ENCODE measurements at places on chromosomes 16 and 17.

DNA sequence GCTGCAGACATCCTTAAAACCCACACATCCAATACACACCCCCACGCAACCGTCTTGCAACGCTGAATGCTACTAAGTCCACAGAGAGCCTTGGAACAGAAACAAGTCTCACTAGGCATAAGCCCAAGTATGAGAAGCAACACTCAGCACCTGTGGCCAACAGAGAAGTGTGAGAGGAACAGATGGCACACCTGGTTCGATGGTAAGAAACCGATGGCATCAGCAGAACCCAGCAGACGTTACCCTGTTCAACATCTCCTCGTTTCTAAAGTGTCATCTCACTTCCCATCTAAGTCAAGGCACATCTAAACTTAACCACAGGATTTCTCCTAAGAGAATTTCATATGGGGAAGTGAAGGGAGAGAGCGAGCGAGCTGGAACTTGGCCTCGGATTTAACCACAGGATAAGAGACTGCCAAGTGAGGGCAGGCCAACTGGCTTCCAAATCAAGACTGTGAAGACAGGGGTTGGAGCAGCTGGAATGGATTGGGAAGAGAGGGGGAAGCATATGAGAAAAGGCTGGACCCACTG, 41.0 kb downstream of the NXPH3 start:
- DNase-seq = no peak

- no peak for DNase-seq
These were observed 33.3 kb downstream of the WFDC1 start for GRCh38 chr16:84327926-84328505.

DNA sequence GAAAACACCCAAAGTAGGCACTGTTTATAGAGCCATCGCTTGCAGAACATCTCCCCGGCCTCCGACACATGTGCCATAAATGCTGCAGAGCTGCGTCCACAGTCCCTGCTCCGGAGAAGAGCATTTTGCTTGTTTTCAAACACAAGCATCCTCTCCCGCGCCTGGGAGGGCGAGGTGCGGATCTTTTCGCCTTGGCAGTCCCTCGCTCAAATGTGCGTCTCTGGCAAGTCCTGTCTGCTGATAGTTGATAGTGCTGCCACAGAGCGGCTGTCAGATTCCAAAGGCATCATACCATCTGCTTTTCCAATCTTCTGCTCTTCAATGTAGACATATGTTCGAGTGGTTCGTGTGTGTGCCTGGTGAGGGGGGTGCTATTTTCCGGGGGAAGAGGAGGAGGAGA, 603.7 kb downstream of the MAF start:
- no peak for DNase-seq

DNA sequence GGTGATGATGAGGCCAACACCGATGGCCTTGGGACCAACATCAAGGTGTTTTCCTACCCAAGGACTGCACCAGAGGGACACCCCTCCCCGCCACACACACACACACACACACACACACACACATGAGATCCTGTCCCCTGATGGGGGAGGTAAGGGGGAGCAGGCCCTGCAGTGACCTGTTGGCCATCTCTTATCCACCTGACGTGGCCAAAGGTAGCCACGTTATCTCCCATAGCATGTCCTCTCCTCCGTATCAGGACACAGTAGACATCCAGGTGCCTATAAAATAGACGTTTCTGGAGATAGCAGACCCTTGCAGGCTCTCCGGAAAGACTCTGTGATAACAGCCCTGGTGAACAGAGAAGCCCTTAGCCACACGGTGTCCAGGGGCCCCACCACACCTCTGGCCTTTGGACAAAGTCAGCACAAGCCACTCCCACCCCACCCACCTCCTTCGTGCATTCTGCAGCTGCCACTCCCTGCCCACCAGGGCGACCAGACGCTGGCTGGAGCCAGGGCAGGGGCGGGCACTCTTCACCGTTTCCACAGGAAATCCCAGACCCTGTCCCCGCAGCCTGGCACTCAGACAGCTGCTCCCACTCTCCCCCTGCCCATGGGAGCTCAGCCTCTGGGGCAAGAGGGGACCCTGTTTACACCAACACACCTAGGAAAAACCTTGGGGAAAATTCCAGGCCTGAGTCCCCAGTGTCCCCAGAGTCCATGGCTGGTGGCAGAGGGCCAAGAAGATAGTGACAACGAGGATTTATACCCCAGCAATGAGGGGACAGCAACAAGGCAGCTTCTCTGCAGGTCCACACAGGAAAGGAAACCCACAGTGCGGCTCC, 15.4 kb upstream of the ENPP7 start:
- no peak for DNase-seq

- no peak for DNase-seq
These were observed 4.3 kb upstream of the METRN start for GRCh38 chr16:710500-711075.

- DNase-seq = no peak
These were observed 15.9 kb upstream of the ZFHX3 start for GRCh38 chr16:73063854-73064211.

DNA sequence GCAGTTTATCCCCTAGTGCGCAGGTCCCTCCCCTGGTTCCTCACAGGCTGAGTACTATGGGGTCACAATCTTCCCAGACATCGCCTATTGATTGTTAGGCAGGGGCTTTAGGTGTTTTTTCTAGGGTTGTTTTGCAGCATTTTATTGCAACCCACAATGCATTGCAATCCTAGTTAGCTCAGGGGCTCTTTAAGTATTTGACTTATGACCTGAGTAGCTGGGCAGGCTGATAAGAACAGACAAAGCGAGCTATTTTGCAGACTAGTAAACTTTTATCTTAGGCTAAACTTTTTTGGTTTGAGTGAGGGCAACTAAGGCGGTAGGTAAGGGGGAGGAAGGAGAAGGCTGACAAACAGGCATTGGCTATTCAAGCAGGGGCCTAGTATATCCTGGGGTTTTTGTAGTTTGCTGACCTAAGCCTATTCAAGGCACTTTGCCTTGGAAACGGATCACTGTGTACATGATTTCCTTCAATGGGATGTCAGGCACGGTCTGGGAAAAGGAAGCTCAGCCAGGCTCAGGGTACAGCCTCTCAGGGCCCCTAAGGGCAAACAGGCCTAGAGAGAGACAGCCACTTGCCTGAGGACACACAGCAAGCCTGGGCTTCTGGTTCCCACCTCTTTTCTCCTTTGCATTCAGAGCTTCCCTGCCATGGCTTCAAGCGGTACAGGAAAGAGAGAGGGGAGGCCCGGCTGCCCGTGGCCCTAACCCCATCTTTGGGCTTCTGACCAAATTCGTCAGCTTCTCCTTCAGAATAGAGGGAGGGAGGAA, 6.4 kb downstream of the DRC7 start:
- no peak for DNase-seq

GRCh38 chr17:80209765-80210164, 10.4 kb downstream of the SGSH start:
- DNase-seq = no peak

GRCh38 chr17:7656958-7657609, 6.4 kb downstream of the ATP1B2 start:
- no peak for DNase-seq

DNA sequence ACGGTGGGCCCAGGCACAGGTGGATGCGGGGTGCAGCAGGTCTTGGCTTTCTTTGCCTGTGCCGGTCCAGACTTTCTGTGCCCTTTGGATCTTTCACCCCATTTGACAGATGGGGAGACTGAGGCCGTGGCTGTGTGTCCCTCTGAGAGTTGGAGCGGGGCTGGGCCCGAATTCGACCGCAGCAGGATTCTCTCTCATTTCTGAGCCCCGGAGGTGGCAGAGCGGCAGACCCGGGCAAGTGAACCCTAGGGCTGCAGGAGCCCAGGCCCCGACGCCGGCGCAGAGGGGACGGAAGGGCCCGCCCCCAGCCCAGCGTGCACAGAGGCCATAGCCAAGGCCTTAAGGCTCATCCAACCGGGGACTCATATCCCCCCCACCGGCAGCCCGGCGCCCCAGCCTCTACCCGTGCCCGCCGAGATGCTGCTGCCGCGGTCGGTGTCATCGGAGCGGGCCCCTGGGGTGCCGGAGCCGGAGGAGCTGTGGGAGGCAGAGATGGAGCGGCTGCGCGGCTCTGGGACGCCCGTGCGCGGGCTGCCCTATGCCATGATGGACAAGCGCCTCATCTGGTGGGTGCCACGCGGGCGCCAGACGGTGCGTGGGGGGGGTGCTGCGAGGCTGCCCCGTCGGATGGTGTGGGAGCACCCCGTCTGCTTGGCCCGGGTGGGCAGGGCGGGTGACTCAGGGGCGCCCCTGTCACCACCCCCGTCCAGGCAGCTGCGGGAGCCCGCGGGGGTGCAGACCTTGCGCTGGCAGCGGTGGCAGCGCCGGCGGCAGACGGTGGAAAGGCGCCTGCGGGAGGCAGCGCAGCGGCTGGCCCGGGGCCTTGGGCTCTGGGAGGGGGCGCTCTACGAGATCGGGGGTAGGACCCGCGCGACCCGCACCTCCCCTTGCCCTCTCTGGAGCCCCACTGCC, 857 bp downstream of the TMC8 start:
- DNase-seq = no peak

DNA sequence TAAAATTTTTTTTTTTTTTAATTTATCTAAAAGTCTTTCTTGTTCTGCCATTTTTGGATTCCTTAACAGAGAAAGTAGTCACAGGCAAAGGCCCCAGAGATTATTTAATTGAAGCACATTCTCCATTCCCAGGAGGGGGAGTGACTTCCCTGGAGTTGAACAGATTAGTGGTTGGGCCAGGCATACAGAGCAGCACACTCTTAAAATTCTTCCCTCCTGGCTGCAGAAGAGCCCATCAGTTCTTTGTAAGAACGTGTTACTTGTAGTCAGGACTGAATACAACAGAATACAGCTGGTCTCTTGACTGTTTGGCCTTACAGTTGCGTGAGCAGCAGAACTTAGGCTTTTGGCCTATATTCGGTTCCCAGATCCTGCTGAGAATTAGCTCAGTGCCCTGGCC, 1.8 kb downstream of the ALKBH5 start:
- DNase-seq = no peak

- no peak for DNase-seq
These were observed 103.5 kb downstream of the NPIPB11 start for GRCh38 chr16:29302976-29303375.

- DNase-seq = no peak
These were observed 341.5 kb downstream of the SNX29 start for GRCh38 chr16:12317856-12318537.

DNA sequence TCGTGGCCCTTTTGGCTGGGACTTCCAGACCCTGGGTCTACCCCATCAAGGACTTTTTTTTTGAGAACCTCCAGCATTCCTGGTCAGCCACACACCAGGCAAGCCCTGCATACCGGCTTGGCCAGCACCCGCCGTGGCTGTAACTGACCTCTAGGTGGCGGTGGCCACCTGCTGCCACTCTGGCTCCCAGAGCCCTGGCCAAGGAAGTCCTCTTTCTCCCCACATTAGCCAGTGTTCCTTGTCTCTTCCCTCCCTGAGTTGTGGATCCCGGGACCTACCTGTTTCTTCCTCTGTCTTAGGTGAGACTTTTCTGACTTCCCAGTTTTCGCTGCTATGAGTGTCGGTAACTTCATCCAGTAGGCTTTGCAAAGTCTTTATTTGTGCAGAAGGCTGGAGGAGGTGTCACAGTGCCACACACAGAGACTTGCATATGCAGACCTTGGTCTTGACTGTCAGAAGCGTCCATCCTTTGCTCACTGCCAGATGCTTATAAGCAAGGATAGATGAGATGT, 348.3 kb downstream of the CPPED1 start:
- DNase-seq = no peak

DNA sequence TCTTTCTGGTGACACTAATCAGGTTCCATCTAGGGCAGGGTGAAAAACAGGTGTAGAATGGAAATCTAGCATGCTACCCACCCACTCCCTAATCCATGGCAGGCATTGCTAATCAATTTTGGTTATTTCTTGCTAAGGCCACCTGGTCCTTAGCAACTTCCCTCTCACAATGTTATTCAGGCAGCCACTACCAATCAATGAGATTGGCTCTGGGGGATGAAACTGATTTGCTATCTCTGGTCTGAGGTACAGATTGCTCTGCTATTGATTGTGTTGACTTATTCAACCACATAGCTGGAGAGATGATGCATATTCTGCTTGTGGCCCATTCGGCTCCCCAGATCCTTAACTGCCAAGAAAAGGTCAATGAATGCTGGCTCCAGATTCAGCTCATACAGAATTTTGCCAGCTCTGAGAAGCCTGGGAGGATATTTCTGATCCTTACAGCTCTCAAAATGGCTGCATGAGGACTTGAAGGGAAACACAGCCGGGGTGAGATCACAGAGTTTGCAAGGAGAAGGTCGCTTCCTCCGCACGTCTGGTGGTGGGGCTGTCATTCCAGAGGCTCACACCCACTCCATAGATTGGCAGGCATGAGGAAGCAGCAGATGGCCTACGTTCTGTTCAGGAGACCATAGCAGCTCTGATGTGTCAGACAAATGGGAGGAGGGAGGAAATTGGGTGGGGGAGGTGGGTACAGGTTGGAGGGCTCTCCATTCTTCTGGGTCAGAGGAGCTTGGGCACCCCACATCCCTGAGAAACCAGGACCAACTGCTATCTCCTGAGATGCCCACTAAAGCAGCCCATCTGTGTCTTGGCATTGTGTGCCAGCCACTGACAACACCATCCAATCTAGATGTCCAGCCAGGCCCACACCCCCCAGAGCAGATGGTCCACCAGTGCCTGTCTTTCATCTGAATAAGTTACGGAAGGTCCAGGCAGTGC, 22.3 kb downstream of the SEZ6 start:
- no peak for DNase-seq

DNA sequence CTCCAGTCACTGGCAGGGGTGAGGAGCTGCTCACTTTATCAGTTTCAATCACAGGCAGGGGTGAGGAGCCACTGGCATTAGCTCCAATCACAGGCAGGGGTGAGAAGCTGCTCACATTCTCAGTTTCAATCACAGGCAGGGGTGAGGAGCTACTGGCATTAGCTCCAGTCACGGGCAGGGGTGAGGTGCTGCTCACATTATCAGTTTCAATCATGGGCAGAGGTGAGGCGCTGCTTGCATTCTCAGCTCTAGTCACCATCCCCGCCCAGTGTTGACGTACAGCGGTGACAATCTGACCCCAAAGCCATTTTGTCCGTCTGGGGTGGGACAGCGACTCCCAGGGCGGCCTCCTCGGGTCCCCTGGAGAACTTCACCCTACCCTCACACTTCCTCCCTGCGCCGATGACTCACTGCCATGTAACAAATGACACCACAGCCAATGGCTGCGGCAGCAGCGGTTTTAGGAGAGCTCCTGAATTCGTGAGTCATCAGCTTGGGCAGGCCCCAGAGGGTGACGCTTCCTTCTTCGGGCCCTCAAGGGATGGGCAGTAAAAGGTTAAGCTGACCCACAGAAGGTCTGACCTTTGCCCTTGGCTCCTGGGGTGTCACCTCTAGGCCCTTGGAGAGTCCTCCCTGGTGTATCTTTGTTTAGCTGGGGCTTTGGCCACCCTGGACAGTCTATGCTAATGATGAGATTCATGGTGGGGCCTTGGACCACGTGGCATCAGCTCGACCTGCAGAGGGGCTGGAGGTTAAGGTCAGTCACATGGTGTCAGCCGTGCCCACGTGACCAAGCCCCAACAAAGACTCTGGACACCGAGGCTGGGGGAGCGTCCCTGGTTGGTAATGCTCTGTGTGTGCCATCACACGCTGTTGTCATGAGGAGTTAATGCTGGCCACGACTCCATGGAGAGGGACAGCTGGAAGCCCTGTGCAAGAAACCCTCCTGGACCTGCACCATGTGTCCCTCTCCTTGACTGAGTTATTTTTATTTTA, 171.7 kb downstream of the C16orf95 start:
- no peak for DNase-seq

- no peak for DNase-seq
These were observed 128.5 kb downstream of the PARN start for GRCh38 chr16:14501331-14502255.

- no peak for DNase-seq
These were observed 84.8 kb upstream of the TOX3 start for GRCh38 chr16:52631711-52632110.

All from left renal cortex interstitium (tissue), 4 donors.